ENCODE measurements at places on chromosomes 7 and 10. TPM values are rescaled to one million over a fixed set of nuclear protein-coding genes. Genes with fewer than 3 reads are reported as not detected.

DNA sequence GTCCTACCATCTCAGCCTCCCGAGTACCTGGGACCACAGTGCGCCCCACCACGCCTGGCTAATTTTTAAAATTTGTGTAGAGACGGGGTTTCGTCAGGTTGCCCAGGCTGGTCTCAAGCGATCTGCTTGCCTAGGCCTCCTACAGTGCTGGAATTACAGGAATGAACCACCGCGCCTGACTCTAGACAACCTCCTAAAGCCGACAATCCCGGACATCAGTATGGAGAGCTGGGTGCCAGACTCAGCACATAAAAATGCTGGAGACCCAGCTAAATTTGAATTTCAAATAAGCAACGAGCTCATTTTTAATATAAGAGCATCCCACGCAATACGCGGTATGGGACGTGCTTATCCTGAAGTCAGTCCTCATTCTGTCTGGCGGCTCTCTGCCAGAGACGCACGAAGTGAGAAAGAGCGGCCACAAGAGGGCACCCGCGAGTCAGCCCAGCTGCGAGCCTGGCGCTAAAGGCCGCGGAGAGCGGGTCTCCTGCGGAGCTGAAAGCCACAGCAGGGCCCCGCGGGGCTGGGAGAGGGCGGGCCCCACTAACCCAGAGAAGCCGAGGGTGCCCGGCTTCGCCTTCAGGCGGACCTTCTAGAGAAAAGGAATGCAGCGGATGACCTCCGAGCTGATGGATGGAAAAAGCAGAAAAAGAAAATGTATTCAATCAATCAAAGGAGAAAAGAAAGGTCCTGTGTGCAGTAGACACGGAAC is 7.0 kb downstream of the CALY start:
- peak; percentile 90 for DNase-seq

DNA sequence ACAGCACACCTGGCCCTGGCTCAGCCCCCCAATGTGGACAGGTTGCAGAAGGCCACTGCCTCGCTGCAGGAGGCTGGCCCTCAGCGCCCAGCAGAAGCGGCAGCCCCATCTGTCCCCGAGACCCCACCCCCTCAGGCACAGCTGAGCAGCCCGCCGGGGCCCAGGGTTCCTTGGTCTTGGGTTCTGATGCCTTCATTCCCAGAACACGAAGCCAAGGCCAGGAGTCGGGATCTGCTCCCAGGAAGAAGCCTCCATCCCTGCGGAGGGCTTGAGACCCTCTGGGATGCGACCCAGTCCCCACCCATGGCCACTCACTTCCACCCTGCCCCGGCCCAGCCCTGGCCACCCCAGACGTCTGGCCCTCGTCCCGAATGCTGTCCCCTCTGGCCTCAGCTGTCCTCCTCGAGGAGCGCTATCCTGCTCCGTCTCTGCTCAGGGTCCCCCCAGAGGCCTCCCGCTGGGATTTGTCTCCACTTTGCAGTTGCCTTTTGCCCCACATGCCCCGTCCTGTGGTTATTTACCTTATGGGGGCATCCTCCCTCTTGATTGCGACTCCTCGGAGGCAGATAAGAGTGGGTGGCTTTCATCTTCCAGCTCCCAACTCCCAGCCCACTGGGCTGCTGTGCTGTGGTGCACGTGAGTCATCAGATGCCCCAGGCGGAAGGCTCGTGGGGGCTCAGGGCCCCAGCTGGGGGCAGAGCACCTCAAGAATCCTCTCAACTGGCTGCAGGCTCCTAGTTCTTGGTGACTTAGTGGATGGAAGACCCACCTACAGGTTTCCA is 97.5 kb downstream of the MKI67 start:
- no peak for DNase-seq

GRCh38 chr10:21740989-21741388 is 207.0 kb downstream of the MLLT10 start:
- DNase-seq: no peak

GRCh38 chr7:12770227-12770975 is 83.0 kb downstream of the ARL4A start:
- no peak for DNase-seq

DNA sequence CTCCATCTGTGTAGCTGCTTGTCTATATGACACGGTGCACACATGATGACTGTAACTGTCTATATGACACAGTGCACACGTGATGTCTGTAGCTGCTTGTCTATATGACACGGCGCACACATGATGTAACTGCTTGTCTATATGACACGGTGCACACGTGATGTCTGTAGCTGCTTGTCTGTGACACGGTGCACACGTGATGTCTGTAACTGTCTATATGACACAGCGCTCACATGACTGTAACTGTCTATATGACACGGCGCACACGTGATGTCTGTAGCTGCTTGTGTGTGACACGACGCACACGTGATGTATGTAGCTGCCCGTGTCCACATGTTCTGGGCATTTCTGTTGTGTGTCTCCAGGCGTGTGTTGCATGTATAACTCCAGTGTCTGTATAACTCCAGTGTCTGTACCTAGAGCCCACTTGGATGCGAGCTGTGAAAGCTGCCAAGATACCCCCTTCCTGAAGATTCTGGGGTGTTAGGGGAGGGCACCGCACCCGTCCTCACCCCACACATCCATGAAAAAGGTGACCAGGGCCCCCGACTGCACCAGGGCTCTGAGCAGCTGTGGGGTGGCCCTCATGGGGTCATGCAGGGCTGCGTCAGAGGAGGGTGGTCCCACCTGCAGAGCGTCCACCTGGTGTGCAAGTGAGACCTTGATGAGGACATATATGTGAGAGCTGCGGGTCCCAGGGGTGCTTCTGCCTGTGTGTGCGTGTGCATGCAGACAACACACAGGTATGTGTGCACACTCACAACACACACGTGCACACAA is 137.9 kb downstream of the ELFN1 start:
- DNase-seq: no peak

DNA sequence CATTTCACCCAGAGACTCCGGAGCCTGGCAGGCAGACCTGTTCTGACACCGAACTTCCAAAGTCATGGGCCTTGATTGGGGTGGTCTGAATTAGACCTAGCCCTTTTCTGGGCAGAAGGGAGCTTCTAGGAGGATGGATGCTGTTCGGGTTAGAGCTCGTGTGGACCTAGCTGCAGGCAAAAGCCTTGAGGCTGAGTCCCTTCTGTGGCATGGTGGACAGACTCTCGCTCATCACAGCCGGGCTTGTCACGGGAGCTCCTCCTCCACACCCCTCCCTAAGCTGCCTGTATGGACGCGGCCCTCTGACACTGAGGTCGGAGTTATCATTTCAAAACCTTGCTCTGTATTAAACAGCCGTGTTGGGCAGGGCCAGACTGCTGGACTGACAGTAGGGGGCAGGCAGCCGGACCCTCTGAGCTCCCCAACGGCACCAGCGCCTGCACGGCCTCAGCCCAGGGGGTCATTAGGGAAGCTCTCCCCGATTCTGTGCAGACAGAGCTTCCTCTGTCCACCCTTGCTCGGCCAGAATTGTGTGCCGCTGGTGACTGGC is 2.2 kb downstream of the IRF5 start:
- no peak for DNase-seq

DNA sequence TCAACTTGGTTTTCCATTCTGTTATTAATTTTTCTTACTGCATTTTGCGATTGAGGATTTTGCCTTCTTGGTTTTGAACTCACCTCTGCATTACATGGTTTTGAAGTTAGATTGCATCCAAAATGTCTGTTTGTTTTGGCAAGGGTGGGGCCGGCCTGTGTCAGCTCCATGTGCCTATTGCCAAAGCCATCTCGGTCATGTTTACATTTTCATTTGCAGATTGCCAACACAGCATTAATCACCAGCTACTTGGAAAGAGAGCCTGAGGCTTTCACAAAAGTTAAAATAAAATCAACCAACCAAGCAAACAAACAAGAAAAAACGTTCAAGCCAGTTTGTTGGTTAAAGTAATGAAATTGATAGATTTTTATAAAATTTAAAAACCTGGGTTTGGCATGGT is 695.8 kb downstream of the TYW1 start:
- DNase-seq: no peak

- no peak for DNase-seq
Measured at GRCh38 chr7:19215412-19215811, 70.2 kb upstream of the FERD3L start.

DNA sequence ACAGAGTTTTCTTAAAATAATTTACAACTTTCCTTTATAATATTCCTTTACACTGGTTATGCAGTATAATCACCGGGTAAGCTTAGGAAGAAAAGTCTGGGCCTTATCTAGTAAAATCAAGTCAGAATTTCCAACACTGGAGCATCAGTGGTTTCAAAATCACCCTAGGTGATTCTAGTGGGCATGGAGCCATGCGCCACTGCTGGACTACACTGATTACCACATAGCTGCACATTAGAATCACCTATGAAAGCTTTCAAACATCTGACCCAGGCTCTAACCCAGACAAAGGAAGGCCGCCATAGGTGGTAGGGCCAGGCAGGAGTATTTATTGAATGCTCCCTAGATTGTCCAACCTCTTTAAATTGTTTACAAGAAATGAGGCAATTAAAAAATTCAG is 52.0 kb downstream of the NSUN6 start:
- DNase-seq: no peak

DNA sequence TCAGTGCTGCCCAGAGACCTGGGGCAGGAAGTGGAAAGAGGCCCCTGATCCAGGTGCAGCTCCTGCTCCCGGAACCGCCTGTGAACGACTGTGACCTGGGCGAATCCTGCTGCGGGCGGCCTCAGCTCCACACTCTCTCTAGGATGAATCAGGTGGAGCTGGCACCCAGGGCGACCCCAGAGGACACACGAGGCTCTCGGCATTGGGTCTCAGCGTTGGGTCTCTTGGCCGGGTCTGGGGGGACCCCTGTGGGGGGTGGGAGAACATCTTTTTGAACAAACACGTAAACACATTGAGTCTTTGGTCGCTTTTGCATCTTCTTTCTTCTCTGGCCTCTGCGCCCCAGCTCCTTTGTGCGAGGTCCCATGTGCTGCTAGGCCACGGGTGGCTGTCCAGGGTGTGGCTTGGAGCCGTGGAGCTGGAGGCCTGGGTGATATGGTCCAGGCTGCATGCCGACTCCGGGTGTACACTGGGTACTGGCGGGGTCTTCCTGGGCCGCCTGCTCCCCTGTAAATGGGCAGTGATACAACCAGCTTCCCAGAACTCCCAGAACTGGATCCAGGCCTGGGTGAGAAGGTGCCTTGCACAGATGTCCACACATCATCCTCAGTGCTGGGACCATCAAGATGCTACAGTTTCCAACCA is 435.8 kb downstream of the DNAJB6 start:
- DNase-seq: no peak

DNA sequence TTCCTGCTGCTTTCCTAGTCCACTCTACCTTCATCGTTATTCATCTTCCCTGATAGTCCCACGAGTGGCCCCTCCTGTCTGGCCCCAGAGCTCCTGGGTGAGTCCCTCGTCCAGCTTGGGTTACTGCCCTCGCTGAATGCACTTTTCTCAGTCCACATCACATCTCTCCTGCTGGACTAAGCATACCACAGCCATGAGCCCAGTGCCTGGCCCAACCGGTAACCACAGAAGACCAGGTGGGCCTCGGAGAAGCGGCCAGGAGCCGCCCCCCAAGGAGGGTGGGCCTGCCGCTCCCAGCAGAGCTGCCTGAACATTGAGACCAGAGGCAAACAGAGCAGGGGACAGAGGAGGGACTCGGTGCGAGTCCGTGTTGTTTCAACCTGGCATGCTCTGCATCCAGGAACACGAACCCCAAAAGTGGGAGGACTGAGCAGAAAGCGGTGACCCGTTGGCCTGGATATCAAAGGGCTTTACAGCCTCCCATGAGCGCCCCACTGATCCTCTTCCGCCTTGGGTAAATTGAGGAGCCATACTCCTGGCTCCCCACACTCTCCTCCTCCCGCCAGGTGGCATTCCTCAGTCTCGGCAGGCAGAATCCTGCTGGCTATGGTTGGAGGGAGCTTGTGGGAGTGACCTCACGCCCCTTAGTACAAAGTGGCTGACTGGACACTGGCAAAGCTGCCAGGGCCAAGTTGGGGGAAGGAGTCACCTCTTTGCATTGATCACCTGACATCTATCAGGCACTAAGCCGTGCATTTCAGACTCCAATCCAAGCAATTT is 13.3 kb downstream of the TMEM72 start:
- no peak for DNase-seq

DNA sequence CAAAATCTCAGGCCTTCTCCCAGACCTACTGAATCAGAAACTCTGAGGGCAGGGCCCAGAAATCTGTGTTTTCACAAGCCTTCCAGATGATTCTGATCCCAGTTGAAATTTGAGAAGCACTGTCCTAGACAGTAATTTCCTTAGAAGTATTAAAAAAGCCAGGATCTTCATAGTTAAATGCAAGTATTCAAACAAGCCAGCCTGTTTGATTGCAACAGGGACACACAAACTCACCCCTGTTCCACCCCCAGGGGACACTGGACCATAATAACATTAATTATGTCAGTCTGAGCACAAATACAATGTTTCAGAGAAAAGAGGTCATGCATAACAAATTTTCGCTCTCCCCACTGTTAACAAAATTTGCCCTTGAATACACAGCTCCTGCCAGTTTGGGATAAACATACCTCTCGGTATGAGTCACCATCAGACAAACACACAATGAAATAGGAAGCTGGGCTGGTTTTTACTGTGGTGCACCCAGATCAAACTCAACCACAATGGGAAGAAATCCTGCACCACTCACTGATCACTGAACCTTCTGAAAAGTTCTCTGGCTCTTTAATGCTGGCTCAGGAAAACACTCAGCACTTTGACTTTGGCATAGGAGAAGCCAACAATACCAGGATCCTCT is 34.3 kb downstream of the ABLIM1 start:
- peak; percentile 59 for DNase-seq

GRCh38 chr7:141436139-141436538 is 115.1 kb upstream of the AGK start:
- no peak for DNase-seq

DNA sequence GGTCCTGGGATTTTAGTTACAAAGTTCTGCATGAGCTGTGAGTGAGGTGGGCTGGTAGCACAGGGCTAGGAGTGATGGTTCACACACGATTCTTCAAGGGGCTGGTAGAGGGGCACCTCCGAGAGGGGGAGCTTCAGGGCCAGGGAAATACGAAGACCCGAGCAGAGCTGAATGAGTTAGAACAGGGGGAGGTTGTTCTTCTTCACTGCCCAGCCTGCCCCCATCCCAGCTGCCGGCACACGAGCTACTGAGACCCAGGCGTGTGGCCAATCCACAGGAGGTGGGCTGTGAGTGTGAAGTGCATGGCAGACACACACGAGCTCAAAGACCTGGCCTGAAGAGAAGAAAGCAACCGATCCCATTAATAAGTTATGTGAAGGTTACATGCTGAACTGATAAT is 256.2 kb upstream of the ZNF32 start:
- peak; percentile 25 for DNase-seq

DNA sequence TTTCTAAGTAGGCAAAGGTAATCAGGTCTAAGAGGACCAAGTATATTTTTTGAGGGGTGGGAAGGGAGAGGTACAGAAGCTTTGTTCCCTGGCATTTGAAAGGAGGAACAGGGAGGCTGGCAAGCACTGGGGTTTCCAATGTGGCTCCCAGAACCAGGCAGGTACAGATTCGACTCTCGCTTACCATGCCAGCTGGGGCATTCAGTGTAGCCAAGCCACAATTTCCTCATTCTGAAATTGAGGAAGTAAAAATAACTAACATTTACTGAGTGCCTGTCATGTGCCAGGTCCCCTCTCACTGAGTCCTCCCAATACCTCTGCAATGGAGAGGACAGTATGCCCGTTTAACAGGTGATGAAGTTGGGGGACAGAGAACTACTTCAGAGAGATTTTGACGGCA is 45.9 kb upstream of the BET1 start:
- DNase-seq: no peak

CADPS2 gene
- 0.25 TPM for total RNA-seq

PDZD7 gene
- 4.5 TPM for total RNA-seq

ADCYAP1R1 gene
- total RNA-seq: not detected

ANKRD30A gene
- total RNA-seq: not detected

MLLT10 gene
- total RNA-seq: 30.8 TPM

TDRD1 gene
- not detected for total RNA-seq

TEX36 gene
- not detected for total RNA-seq

NPC1L1 gene
- total RNA-seq: not detected

PPP2R2D gene
- 32.2 TPM for total RNA-seq

NRBF2 gene
- total RNA-seq: 46.0 TPM

WEE2 gene
- not detected for total RNA-seq
